CD4-positive, alpha-beta T cell treated with Interleukin-15 for 1 hour (primary cell): ENCODE measurements at places on chromosomes 16 and 17.

DNA sequence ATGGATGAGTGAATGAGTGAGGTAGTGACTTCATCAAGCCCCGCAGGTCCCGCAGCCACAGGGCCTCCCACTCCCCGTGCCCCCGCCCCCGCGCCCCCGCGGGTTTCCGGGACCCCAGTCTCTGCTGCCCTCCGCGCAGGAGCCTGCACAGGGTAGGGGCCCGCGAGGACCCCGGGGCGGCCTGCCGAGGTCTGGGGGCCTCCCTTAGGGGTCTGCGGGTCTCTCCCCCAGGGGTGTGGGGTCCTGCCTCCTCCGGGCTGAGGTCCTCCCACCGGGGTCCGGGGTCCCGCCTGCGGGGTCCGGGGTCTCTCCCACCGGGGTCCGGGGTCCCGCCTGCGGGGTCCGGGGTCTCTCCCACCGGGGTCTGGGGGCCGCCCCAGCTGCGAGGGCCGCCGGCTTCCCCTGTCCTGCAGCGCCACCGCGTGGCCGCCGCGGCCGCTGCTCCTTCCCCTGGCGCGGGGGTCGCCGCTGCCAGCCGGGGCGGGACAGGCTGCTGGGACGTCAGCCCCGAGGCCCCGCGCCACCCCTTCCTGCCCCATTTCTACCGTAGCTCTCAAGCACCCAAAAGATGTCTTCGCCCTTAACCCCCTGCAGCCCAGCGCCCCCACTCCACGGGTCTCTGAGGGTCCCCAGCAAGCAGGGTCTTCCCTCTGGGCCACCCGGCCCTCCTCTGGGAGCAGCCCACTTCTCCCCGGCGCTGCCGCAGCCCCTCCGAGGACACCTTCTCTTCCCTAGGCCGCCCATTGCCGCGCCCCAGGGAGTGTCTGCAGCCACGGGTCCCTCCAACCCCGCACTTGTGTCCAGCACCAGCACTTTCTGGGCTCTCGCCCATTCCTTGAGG, 10.4 kb upstream of the CHMP6 start:
- DNase-seq, result no peak

DNA sequence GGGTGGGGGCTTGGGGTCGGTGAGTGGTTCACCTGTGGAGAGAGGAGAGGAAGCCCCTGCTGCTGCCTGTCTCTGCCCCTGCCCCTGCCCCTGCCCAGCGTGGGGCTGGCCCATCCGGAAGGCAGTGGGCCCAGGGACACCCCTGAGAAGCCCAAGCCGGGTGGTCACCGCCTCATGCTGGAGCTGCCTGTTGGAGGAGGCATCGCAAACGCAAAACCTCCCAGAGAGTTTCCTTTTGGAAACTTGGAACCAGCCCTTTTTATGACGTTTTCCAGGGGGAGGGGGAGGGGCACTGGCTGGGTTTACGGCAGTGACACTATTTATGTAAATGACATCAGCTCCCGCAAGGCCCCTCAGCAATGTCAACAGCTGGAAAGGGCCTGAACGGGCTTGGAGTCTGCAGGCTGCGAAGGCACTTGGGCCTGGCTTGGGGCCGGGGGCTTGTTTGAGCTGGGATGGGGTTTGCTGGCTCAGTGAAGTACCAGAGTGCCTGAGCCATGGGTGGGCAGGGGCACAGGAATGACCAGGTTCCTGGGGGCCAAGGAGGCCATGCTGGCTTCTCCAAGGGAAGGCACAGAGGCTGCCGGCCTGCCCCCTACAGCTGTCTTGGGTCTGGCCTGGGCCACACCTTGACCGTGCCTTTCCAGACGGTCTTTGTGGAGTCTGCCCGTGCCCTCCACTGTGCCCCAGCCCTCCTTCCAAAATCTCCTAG, 219.5 kb downstream of the NTN1 start:
- no peak for DNase-seq

- DNase-seq, result peak; percentile 51
These were observed 23.3 kb downstream of the CEP295NL start for GRCh38 chr17:78879635-78880186.

DNA sequence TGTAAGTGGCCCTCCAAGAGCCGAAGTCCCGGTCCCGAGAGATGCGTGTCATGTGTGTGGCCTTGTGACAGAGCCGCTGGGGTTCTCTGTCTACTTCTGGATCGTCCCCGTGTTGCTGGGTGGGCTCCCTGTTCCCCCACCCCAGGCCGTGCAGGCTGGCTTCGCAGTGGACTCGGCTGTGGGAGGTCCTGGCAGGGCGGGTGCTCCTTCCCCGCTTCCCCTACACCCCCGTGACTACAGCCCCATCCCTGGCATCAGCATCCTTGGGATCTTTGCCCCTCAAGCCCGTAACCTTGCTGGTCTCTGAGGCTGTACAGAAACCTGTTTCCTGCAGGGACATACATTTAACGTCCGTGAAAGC, 136.3 kb downstream of the BANP start:
- DNase-seq, result no peak

GRCh38 chr16:11870399-11870798, 19.1 kb upstream of the RSL1D1 start:
- no peak for DNase-seq

- peak; percentile 41 for DNase-seq
These were observed 43.4 kb downstream of the SLFN5 start for GRCh38 chr17:35286120-35286781.

GRCh38 chr17:32609884-32610650, 123.3 kb downstream of the CDK5R1 start:
- no peak for DNase-seq

DNA sequence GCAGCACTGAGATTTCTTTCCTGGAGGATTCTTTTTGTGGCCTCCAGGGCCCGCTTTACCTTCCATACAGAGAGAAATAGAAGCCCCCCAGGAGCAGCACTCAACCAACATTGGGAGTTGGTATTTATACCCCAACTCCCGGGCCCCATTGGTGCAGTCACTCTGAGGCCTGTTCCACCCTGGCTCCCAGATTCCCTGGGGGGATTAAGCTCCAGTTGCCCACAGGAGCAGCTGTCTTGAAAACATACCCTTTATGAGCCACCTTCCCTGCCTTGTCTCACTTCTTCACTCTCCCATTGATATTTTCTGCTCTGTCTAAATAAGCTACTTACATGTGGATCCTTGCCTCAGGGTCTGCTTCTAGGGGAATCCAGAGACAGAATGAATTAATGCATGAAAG, 167.8 kb downstream of the KATNIP start:
- DNase-seq, result no peak

DNA sequence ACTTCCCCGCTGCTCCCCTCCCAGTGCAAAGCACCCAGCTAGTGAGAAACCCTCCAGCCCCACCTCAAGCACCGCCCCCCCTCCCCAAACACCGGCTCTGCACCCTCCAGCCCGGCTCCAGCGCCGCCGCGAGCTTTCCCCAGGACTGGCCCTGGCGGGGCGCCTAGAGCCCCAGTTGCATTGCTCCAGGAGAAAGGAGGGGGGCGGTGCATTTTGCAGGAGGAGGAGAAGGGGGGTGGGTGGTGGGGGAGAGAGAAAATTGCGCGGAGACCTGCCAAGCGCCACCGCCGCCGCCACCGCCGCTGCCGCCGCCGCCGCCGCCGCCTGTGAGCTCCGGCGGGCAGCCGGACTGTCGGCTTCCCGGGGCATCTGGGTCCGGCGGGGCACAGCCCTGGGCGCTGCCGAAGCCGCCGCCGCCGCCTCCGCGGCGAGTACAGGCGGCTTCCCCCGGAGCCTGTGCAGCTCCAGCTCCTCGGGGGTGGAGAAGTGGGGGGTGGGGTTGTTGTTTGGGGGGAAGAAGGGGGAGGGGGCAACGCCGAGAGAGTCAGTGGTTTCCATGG, 333 bp upstream of the NOG start:
- peak; percentile 43 for DNase-seq

DNA sequence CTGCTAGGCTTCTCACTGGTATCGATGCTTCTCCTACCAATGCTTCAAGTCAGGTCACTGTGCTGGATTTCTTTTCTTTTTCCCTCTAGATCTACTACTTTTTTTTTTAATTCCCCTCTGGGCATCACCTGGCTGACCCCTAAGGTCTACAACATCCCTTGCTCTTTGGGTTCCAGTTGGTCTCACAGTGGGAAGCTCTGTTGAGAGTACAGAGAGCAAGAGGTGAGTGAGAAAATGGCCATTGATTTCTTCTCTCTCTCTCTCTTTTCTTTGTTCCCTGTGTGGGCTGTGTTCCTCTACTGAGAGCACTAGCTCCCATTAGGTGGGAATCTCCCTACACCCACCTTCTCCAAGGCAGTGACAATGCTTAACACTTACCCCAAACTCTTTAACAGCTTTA, 413.4 kb downstream of the KCNJ2 start:
- no peak for DNase-seq
